Stimulated activated CD8-positive, alpha-beta memory T cell treated with anti-CD3 and anti-CD28 coated beads, Interleukin-15, amount 100 ng/mL, for 48 hours (primary cell): ENCODE measurements at places on chromosomes 4 and X.

DNA sequence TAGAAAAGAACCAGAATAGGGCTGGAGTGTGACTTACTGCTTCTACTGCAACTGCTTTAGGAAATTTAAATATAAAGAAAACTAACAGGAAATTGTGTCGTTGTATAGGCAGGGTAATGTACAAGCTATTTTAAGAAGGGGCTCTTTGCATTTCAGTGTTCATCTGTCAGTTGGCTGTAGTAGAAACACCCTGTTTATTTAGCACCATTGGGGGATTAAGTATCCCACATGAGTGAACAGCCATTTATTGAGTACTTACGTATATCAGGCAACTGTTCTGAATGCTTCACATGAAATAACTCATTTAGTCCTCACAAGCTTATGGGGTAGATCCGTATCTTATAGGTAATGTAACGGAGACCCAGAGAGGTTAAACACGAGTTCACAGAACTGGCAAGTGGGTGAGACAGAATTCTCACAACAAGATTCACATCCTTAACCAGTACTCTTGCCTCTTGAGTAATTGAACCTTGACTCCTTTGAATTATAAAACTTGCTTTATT is 23.9 kb downstream of the STIM2 start:
- no peak for DNase-seq

DNA sequence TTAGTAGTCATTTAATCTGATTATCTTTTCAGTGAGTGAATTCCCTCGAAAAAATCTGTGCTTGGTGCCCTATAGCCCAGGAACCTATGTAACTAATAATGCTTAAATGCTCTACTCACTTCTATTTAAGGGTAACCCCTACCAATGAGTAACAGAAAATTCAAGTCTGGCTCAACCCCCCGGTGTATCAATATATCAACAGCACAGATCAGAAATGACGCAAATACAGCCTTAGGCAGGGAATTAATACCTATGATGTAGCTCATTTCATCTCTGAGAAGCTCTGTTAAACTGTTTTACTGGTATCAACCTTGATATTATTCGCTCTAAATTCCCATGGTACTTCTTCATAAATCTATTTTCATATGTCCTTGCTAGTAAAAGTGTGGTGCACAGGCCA is 28.6 kb downstream of the PDGFC start:
- DNase-seq = no peak

DNA sequence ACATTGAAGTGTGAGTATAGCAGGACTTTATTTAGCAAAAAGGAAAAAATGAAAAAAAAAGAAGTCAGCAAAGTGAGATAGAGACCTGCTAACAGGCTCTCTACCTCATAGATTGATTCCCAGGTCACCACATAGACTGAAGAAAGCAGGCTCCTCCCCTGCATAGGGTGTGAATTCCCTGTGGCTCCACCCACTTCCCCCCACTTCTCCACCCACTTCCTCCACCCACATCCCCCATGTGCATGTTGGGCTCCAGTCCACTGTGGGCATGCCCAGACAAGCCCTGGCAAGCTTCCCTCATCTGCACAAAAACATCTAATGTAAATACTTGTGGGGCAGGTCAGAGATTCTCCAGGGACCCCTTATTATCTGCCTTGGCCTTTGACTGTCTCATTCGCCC is 97.8 kb downstream of the TMEM47 start:
- DNase-seq = no peak

DNA sequence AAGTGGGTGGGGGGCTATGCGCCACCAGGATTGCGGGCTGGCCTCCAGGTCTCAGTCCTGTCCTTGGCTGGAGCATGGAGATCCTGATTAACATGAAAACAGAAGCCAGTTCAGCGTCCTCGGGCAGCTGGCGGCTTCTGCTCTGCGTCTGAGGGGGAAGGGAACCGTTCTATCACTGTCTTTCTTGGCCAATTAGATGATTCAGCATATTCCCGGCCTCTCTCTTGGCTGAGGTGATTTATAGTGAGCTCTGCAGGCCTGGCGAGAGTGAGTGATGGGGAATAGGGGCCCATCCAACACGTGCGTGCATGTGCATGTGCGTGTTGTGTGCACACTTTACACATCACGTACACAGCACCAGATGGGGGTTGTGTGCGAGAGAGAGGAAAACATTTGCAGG is 145.8 kb upstream of the ATP6AP2 start:
- no peak for DNase-seq

- no peak for DNase-seq
Observed at GRCh38 chrX:146707781-146708180, 101.8 kb upstream of the CXorf51B start.

- DNase-seq = no peak
Observed at GRCh38 chr4:128582427-128582870, 227.1 kb upstream of the JADE1 start.

DNA sequence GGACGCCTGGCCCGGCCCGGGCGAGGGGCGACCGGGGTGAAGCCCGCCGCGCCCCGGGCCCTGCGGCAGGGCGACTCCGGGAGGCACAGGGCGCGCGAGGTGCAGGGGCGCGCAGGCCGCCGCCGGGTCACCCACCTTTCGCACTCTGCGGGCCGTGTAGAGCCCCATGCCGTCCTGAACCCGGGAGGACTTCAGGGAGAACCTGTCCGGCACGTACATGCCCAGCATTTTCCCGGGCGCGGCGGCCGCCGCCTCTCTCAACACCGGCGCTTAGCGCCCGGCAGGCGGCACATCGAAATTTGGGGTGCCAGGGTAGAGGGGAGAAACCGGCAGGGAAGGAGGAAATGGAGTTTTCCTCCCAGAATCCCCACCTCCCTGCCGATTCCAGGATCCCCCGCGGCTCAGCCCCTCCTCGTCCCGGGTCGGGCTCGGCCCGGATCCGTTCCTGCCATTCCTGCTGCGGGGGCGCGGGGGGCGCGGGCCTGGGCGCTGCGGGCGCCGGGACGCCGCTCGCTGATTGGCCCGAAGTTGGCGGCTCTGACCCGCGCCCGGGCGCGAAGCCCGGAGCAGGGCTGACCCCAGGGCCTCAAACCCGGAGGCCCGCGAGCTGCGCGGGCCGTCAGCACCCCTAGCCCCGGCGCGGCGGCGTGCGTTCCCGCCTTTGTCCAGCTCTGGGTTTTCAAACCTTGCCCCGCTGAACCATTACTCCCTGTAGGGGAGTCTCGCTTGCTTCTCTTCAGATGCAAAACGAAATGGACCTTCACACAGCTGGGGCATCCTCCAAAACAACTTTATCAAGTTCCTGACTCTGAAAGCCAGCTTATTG is at the start of gene PRDM5:
Gene PRDM5, minus strand, starts transcription at position 346 of the 826 bp plus-strand sequence. Its CDS starts 118 bp downstream, at position 228.
- no peak for DNase-seq

DNA sequence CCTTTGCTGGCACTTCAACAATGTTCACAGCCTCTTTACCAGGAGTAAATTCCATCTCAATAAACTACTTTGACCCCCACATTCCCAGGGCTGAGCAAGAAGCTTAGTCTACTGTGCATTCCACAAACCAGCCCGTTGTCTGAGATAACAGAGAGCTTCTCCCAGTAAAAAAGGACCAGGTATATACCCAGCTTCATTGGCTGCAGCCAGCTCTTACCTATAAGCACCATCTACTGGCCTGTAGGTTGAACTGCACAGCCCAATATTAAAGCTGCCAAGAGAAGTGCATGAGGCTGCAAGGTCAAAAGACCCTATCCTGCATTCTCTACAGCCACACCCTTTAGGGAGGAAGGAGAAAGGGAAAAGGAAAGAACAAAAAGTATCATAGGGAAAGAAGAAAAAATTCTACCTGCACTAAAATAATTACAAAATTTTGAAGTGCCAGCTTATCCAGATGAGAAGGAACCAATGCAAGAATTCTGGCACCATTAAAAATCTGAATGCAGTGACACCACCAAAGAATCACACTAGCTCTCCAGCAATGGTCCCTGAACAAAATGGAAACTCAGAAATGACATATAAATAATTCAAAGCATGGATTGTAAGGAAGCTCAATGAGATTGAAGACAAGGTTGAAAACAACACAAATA is 45.7 kb upstream of the INTU start:
- DNase-seq = no peak

DNA sequence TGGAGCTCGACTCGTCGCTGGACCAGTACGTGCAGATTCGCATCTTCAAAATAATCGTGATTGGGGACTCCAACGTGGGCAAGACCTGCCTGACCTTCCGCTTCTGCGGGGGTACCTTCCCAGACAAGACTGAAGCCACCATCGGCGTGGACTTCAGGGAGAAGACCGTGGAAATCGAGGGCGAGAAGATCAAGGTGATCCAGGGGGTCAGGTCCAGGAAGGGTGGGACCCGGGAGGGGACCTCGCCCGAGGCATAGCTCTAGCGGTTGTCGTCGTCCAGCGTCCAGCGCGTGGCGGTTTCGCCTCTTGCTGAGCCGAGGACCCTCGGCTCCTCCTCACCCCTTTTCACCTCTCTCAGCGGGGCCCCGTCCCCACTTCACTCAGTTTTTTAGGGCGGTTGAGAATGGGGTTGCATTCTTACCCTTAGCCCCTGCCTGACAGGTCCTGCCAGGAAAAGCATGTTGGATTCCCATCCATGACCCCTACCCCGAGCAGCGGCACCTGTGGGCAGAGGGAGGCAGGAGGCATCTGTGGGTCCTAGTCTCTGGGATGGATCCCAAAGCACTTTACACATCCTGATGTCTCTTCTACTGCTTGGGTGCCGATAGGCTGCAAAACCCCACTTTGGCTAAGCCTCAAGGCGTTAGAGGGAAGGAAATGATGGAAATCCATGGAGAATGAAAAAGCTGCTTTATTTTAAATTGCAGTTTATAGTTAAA is 524 bp downstream of the RAB33A start:
- DNase-seq = no peak

GRCh38 chrX:19100586-19100985 is 21.7 kb downstream of the ADGRG2 start:
- no peak for DNase-seq

DNA sequence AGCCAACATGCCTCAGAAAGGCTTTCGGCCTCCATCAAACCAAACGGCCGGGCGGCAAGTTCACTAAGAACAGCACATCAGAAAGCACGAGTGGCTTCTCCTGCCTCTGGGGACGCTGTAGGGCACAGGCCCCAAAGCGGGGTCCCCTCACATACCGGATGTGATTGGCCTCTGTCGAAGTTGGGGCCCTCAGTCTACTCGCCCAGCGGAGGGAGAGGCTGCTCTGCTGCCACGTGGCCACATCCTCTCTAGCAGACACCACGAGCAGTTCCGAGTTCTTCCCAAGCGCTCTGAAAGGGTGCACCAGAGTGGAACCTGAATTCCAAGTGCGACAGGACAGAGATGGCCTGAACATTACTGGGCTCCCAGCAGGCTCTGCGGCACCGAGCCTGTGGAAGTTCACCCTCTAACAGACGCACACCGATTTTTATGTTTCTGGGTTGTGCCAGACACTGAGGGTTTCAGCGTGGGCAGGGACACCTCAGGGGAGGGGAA is 21.1 kb downstream of the NOP14 start:
- no peak for DNase-seq

DNA sequence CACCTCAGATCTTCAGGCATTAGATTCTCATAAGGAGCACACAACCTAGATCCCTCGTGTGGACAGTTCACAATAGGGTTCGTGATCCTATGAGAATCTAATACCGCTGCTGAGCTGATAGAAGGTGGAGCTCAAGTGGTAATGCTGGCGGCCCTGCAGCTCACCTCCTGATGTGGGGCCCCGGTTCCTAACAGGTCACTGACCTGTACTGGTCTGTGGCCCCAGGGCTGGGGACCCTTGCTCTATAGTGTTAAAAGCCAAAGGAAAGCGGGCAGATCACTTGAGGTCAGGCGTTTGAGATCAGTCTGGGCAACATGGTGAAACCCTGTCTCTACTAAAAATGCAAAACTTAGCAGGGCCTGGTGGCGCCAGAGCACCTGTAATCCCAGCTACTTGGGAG is 1047.0 kb upstream of the FTHL17 start:
- DNase-seq = no peak

DNA sequence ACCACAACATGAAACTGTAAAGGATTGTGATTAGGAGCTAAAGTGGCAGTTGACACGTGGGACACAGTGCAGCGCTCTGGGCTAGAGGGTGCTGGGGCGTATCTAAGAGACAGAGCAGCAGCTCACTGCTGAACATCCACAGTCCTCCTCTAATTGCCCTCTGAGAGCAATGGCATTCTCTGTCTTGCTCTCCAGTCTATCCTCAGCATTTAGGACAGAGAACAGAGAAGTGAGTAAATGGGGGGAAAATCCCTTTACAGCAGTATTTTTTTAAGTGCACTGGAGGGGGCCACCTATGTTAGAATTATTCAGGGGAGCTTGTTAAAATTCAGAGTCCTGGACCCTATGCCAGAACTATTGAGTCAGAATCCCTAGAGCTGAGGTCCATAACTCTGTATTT is 4.2 kb upstream of the TMEM154 start:
- DNase-seq = no peak

DNA sequence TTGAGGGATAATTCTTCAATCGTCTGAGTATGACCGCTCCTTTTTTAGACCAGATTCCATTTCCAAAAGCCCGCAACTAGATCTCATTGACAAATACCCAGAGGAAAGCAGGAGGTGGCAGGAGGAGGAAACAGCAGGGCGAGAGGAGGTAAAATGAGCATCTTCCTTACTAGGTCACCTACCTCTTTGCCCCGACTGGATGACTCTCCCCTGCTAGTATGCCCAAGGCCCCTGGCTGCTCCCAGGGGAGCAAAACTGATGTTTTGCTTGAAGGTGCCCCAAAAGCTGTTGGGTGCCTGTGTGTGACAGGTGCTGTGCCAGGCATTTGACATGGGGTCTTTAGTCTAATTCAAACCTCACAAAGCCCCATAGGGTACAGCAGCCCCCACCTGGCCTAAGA is 48.9 kb downstream of the C4orf50 start:
- no peak for DNase-seq

DNA sequence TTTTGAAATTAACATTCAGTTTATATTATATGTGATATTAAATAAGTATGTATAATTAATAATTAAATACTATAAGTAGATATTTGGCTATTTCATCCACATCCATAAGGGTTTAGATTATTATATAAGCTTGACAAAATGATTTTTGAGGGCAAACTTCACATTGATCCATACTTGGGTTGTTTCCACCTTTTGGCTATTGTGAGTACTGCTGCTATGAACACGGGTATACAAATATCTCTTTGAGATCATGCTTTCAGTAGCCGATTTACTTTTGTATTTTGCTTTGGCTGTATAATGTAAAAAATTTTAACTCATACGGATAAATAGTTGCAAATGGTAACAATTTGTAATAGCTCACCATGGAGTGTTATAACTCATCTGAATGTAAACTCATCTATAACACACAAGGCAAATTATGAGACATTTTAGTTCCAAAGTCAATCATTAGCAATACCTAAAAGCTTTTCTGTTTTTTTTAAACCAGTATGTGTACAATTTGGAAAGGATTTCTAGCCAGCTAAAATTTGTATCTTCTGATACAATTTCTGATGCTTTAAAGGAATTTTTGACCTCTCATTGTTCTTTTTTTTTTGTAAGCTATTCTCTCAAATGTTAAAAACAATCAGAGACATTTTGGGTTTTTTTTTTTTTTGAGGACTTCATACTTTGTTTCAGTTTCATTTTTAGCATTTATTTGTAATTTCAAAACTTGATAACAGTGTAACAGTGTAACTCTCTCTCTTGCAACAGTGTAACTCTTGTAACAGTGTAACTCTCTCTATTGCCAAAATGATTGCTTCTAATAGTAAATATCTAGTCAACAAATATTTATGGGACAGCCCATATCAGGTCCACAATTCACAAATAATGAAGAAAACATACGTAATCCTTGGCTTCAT is 51.8 kb upstream of the ARX start:
- DNase-seq = no peak
